ENCODE measurements at places on chromosomes 5 and 9.
A peak's percentile ranks its signal among the peaks of the same experiment; 100 is the strongest.

GRCh38 chr9:93962561-93963440 is 7.6 kb upstream of the BARX1 start:
- peak; percentile 93 for DNase-seq

DNA sequence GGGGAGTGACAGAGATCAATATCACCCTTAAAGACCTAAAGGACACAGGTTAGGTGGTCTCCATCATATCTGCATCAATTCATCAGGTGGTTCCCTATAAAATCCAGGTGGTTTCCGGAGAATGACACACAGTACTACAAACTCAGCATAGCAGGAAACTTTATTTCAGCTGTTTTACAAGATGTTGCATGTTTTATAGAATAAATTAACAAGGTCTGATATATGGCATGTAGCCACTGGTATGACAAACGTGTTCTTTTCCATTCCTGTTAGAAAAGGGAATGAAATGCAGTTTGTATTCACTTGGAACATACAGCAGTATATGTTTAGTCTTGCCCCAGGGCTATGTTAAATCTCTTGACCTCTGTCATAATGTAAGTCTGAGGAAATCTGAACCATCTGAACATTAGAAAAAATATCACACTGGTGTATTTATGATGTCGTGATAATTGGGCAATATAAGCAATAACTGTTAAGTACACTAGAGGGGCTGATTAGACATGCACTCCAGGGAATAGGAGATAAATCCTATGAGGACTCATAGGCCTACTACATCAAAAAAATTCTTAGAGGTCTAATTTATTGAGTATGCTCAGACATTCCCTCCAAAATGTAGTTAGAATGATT is 42.2 kb upstream of the TNFSF8 start:
- DNase-seq = no peak

DNA sequence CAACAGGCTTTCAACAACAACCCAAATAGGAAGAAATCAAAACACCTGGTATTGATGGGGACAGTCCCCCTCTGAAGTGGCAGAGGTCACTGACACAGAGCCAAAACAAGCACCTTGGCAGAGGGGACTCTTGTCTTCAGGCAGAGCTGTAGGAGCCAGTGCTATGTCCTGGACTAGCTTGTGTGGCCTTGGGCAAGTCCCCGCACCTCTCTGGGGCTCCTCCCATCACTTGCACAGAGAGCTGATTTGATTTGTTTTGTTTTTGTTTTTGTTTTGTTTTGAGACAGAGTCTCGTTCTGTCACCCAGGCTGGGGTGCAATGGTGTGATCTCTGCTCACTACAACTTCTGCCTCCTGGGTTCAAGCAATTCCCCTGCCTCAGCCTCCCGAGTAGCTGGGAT is 100.8 kb downstream of the C9orf50 start:
- no peak for DNase-seq

DNA sequence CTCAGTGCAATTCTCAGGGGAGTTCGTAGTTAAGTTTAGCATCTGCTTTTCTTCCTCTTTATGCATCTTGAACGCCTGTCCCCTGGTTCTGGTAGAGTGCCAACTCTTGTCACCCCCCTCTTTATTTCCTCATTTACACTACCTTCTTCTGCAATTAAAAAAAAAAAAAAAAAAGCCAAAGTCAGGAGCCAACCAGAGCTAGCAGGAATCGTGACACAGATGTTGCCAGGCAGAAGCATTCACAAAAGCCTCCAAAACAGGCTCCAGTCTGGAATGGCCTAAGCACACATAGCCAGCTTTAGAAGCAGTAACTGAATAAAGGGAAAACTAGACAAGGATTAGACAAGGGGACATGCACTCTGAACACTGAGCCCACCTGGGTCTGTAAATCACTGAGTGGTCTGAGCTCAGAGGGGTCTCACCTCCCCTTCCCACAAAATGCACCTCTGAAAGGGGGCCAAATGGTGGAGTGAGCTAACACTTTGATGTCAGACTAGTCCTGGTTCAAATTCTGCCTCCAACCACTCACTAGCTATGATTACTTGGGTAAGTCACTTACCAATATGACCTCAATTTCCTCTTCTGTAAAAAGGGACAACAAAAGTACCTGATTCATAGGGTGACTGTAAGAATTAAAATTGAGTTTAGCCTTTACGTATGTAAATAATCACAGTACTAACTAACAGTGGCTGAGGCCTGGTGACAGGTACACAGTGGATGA is 2.0 kb downstream of the CD74 start:
- DNase-seq = peak; percentile 87

DNA sequence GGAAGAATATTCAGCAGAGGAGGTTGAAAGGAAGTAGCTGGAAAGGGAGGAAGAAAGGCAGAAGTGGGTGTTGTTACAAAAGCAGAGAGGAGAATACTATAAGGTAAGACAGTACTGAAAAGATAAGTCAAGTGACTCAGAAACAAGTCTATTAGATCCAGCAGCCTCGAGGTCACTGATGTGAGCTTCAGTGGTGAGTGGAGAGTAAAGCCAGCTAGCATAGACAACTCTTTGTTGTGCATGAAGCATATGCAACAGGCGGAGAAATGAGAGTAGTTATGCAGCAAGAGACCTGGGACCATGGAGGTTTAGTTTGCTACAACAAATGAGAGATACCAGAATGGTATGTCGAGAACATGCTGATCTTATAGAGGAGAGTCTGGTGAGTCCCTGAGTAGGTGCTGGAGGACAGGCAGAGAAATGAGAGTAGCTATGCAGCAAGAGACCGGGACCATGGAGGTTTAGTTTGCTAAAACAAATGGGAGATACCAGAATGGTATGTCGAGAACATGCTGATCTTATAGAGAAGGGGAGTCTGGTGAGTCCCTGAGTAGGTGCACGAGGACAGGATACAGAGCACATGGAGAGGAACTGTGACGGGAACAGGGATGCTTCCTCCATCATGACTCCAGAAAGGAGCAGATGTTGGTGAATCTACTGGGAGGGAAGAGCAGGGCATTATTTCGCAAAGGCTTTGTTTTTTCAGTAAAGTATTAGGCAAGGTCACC is 36.0 kb downstream of the EQTN start:
- no peak for DNase-seq

- no peak for DNase-seq
These were observed 54.3 kb downstream of the FBN2 start for GRCh38 chr5:128483738-128484137.

GRCh38 chr5:98776066-98776705 is 2.7 kb downstream of the RGMB start:
- DNase-seq = no peak

DNA sequence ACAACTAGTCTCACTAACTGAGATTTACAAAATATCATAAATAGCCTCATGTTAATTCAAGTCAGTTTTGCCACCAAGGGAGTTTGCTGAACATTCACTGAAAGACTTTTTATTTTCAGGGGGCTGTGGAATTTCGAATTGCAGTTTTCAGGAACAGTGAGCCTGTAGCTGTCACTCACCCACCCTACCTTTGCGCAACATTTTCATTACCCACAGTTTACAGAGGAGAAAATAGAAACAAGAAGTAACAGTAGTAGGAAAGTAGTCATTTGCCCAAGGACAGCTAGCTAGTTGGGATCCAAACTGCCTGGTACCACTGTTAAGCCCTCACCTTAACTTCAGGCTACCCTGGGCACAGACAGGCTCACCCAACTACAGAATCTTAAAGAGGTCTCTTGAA is 154.1 kb downstream of the ADAMTS12 start:
- no peak for DNase-seq

- peak; percentile 36 for DNase-seq
These were observed 143.6 kb downstream of the MRPS30 start for GRCh38 chr5:44952376-44952775.

DNA sequence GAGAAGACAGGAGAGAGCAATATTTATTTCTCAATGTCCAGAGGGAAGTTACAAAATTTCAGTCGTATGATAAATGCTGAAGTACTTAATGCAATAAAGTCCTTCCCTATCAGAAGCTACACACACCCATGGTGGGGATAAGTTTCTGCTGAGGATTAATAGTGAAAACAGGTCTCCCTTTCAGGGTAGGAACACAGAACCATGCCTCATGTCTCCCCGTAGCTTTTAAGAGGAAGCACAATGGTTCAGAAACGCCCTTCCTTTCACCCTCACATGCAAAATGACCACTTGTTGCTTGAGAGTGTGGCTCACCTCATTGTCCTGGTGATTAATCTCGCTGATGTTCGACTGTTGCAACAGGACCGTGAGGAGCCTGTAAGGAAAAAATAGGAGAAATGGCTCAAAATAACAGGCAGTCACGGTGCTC is 73.6 kb downstream of the ANKRD55 start:
- DNase-seq = no peak

DNA sequence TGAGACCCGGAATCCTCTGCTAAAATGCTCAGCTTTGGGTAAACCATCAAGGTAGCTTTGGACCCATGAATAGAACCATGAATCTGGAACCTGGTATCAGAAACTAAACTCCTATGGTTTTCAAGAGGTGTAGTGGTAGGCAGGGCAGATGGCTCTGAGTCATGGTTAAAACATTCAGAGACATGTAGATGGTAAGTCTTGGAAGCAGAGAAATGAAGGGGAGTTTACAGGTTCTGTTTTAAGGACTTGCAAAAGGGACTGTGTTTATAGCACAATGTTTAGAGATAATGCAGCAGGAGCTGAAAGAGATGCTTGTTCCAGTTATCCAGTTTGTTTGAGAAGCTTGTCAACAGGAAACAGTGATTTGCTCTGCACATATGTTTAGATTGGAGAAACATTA is 36.0 kb upstream of the FBN2 start:
- no peak for DNase-seq

GRCh38 chr5:137345396-137345795 is 153.7 kb downstream of the SPOCK1 start:
- no peak for DNase-seq

DNA sequence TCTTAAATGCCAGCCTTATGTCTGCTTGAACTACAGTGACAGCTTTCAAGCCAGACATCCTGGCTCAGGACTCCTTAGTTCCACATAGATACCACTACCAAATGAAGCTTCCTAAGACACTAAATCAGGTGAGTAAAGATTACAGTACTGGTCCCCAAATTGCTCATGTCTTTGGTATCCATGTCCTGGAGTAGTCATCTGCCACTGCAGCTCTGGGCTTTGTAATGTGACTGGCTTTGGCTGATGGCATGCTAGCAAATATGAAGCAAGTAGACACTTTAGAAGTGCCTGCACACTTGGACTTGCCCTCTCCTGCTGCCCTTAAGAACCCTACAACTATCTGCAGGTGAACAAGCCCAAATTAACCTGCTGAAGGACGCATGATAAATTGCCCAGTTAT is 334.9 kb downstream of the BNC2 start:
- DNase-seq = no peak

- DNase-seq = no peak
These were observed 22.9 kb downstream of the DNAH5 start for GRCh38 chr5:13921578-13921977.

- DNase-seq = no peak
These were observed 29.1 kb downstream of the GPR21 start for GRCh38 chr9:123062351-123063176.

DNA sequence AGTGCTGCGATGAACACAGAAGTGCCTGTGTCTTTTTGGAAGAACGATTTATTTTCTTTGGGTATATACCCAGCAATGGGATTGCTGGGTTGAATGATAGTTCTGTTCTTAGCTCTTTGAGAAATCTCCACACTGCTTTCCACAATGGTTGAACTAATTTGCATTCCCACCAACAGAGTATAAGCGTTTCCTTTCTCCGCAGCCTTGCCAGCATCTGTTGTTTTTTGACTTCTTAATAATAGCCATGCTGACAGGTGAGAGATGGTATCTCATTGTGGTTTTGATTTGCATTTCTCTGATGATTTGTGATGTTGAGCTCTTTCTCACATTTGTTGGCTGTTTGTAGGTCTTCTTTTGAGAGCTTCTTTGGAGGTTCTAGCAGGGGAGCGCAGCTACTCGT is 134.6 kb downstream of the TENT4A start:
- DNase-seq = no peak

GRCh38 chr5:157214861-157215513 is 34.3 kb downstream of the ITK start:
- DNase-seq = no peak

DNA sequence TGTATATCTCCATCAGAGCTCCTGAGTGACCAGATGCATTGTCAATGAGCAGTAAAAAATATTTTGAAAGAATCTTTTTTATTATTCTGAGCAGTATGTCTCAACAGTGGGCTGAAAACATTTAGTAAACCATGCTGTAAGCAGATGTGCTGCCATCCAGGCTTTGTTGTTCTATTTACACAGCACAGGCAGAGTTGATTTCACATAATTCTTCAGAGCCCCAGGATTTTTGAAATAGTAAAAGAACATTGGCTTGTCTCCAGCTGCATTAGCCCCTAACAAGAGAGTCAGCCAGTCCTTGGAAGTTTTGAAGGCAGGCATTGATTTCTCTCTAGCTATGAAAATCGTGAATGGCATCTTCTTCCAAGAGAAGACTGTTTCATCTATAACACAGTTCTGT is 25.2 kb upstream of the ENTREP1 start:
- DNase-seq = no peak

GRCh38 chr9:132794730-132795380 is 83.2 kb downstream of the AK8 start:
- DNase-seq = no peak

DNA sequence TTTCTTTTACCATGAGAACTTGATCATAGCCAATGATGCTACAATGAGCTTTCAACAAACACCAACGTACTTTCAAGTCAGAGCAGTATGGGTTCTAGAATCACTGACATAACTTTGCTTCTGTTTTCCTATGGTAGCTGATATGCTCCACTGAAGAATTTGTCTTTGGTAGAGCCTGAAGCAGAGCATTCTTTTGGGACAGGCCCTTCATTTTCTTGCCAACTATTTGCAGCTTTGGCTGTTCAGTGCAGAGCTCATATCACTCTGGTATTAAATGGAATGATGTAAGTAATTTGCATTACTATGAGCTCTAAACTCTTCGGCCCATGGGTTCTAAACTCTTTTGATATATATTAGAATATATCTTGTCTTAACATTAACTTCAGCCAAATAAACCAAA is 51.8 kb upstream of the APC start:
- no peak for DNase-seq

DNA sequence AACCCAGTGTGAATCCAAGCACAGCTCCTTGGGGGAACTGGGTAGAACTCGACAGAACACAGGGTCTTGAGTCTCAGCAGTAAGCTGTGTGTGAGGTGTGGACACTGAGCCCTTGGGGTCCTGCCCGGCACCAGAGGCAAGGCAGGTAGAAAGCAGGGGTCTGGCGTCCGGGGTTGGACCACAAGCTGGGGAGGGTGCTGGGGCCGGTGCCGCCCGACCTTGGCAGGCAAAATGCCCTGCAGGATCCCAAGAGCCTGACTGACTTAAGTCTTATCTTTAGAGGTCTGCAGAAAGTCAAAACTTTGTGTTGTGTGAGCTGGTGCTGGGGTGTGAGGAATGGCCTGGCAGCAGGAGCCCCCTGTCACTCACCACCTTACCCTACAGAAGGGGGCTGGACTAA is 49.3 kb downstream of the HABP4 start:
- DNase-seq = no peak

DNA sequence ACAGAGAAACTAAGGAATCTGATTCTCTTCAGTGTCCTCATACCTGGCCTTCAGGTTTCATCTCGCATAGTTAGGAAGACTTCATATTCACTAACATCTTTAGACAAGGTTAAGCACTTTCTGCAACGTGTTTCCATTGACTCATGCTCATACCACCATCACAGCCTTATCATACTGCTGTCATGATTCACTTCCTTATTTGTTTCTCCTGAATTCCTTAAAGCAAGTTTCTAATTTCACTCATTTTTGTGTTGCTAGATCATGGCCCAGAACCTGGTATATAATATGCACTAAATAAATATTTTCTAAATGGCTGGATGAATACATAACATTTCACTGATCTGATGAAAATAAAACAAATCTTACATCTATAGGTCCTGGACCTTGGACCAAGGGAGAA is 472.9 kb downstream of the PRELID2 start:
- DNase-seq = no peak

GRCh38 chr9:114725930-114726329 is 43.9 kb upstream of the TEX48 start:
- DNase-seq = no peak

Data from neural progenitor cell (in vitro differentiated cells).